ENCODE measurements at places on chromosomes 1 and 21.

- DNase-seq = no peak
These were observed 4.4 kb downstream of the DENND4B start for GRCh38 chr1:153941826-153942725.

GRCh38 chr1:1020000-1020404 lies at the start of gene AGRN:
Gene AGRN, plus strand, starts transcription at chr1:1020120. Its CDS starts 53 bp downstream, at chr1:1020173.
- no peak for DNase-seq

GRCh38 chr1:29488086-29488793 lies 251.9 kb downstream of the PTPRU start:
- DNase-seq = no peak

GRCh38 chr1:106366627-106367319 lies 689.7 kb upstream of the PRMT6 start:
- no peak for DNase-seq

DNA sequence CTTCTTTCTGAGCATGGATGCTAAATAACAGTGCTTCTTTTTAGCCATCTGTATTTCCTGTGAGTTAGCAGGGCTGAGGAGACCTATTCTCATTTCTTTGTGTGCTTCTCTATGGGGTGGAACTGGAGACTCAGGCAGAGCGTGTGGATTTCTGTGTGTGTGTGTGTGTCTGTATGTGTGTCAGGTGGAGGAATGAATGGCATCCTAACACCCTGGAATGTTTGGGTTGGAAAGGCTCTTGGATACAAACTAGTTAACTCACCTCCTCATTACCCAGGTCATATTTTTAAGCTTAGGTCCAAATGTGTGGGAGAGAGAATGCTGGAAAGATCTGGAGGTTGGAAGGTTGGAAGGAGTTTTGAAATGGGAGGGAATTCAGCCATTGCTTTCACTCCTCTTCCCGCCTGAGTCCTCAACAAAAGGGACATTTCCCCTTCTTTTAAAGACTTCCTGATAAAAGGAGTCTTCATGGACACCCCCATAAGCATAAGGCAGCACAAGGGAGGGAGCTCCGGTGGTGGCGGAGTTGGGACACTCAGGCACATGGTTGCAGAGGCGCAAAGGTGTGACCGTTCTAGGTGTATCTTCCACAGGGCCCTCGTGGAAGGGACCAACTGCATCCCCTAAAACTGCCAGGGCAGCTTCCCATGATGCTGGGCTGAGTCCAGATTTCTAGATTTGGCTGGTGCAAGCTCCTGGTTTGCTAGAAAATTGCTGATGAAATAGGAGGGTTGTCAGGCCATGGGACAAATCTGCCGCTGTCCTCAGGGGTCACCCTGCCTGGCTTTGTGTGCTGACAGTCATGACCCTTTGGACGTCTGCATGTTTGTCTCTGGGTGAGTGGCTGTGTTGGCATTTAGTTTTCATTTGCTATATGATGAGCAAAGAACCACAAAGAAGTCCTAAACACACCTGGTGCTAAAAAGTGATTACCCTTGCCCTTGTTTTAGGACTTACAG lies 37.6 kb downstream of the MTARC1 start:
- no peak for DNase-seq

- peak; percentile 91 for DNase-seq
These were observed 95.7 kb upstream of the NR5A2 start for GRCh38 chr1:199931666-199932377.

GRCh38 chr1:109206339-109206738 lies 7.4 kb upstream of the SARS1 start:
- DNase-seq = no peak

DNA sequence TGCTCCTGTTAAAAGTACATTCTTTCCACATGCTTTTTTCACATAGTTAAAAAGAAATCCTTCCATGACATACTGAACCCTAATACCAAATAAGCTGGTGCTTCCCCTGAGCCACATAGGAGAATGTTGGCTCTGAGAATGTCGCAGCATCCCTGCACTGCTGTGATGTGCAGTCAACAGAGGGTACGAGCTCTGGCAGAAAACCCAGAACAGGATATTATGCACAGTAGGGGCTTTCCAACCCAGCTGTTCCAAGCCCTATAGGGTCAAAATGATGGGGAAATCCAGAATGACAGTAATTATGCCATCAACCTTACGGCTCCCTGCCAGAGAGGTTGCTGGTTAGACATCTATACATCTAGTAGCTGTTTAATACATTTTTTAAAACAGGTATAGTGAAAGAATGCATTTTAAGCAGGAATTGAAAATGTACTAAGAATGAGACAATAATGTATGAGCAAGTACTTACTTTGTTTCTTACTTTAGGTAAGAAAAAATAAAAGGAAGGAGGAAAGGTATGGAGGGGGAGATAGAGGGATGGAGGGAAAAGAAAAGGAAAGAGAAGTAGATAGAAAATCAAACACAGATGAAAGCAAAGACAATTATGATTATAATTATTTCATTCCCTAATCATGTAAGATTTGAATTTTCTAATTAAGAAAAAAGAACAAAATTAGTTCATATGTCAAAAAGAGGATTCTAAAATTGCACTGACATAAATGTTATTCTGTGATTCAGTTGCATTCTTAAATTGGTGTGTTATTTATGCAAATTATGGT lies 126.0 kb downstream of the NR5A2 start:
- no peak for DNase-seq

- DNase-seq = no peak
These were observed 250.5 kb upstream of the PKN2 start for GRCh38 chr1:88433556-88433955.

- no peak for DNase-seq
These were observed 17.5 kb downstream of the VASH2 start for GRCh38 chr1:212967801-212968200.

DNA sequence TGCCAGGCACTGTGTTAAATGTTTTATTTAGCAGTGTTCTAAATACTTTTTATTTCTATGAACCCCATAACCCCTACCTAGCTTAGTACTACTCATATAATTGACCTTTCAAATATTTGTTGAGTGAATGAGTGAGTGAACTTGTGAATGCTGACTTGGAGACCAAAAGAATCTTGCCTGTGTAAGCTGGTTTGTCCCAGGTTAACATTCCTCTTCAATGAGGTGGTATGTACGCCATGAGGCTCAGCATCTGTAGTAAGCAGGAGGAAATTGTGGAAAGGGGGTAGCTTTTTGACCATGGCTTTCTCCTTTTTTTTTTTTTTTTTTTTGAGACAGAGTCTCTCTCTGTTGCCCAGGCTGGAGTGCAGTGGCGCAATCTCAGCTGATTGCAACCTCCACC lies 14.6 kb downstream of the MED18 start:
- DNase-seq = peak; percentile 16

GRCh38 chr1:180000575-180000974 lies 46.0 kb downstream of the CEP350 start:
- DNase-seq = no peak

DNA sequence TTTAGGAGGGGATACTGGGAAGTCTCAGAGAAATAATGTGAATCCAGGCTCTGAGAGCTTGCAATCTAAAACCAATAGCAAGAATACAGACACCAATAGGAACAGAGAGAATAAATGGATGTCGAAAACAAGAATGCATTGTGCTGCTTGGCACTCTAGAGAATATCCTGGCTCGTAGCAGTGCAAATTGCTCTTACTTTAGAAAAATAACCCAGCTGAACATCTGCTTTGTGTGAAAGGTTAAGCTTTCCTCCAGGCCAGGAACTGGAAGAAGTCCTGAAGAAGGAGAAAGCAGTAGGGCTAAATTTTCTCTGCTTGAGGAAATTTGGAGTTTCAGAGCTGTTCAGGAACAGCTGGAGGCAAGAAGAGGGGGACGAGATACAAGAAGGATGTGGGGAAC lies 382.3 kb downstream of the HHIPL2 start:
- DNase-seq = no peak

DNA sequence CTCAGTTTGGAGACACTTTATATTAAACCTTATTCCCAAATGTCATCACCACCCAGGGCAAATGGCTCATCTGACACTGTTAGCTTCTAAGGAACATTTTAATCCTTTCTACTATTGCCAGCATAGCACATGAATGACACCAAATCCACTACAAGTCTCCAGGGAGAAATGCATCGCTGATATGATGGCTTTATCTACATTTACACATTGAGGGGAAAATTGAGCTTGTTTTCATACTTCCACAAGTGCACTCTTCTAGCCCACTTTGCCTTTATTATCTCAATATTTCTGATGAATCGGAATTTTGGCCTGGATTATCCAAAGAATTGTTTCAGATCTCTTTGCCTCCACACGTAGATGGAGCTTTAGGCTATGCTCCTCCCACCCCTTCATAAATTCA lies 75.4 kb downstream of the RUNX1 start:
- no peak for DNase-seq

DNA sequence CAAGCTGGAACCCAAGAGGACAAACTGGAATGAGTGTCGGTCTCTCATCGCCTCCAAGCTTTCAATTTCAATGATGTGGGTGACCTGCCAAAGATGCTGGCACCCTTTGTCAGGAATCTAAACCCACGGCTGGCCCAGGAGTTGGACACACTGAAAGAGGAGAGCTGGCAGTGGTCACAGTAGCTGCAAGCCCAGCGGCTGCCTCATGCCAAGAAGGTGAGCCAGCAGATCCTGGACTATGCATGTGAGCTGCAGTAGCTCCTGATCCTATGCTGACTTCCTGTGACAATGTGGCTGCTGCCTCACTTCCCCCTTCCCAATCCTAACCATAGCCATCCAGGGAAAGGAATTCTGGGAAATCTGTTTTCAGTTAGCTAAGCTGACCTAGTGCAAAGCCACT lies 117.0 kb upstream of the VAV3 start:
- no peak for DNase-seq

GRCh38 chr1:156090840-156091188 lies 8.5 kb upstream of the MEX3A start:
- peak; percentile 93 for DNase-seq

GRCh38 chr1:25174730-25175612 lies 57.3 kb downstream of the SYF2 start:
- DNase-seq = no peak

DNA sequence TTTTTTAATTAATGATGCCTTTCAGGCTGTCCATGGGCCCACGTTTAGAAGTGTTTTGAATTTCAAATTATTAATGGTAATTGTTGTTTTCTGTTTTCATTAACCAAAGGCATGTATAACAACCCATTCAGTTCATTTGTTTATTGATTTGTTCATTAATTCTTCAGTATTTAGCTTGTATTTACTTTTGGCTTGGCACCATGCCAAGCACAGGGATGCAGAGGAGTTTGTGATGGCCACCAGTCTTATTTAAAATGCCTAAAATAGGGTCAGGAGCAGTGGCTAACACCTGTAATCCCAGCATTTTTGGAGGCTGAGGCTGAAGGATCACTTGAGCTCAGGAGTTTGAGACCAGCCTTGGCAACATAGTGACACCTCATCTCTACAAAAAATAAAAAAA lies 75.3 kb downstream of the ROR1 start:
- no peak for DNase-seq

DNA sequence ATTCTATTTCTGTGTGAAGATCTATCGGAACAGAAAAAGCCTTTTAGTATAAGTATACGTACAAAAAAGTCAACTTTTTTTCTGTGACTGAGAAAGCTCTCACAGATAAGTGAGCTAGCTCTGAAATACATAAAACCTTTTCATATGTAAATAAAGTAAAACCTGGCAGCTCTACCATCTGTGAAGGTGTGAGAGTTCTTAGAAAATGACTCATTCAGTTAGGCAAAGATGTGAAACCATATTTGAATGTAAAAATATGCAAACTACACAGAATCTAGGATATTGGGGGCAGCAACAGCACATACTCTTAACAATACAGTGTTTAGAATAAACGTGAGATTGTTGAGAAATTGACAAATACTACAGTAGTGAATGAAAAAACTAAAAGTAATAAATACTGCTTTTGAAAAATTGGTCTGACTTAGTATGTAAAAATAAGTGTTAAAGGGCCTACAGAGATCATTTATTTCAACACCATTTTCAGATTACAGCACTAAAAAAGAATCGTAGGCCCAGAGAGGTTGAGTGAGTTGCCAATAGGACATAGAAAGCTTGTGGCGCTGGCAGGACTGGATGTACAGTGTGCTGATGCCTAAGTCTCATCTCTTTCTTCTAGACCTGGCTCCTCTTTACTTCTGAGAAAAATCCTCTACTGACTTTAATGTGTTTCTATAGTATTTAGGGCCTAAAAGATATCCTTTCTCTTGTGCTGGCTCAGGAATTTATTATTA lies 19.8 kb downstream of the ATP6V1G3 start:
- DNase-seq = no peak

GRCh38 chr1:224543453-224543852 lies 72.7 kb upstream of the CNIH3 start:
- DNase-seq = no peak

Measured in T47D (cell line).